Stimulated activated CD4-positive, alpha-beta T cell treated with anti-CD3 and anti-CD28 coated beads, Interleukin-4, amount 100 ng/mL, for 1 hour (primary cell): ENCODE measurements at places on chromosomes 2 and 18.

- DNase-seq, result no peak
Measured at GRCh38 chr2:63778391-63778790, 63.3 kb upstream of the UGP2 start.

DNA sequence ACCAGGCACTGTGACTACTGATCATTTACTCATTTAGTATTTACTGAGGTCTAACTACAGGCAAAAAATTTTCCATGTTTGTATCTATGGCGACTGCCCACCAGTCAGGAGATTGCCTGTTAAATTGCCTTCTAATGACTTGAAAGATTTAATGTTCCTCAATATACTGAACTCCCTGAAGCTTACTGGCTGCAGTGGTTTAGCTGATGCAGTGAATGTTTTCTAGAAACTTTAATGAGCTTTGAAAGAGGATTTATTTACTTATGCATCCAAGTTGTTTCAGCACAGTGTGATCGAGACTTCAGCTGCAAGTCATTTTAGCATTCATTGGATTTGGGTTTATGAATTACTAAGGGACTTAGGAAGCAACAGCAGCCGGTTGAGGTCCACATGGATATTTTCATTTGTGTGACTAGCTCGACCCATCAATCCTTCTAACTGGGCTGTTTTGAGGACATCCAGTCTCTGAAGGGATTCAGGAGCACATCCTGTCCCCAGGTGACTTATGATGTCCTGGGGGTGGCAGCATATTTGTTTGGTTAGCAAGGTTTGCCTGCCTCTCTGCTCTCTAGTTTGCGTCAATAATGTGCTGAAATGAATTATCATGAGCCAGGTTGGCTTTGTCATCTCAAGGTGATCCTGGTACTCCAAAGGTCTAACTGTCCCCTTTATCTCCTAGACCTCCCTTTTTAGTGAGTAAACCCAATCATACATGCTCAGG, 26.8 kb downstream of the ACMSD start:
- no peak for DNase-seq

DNA sequence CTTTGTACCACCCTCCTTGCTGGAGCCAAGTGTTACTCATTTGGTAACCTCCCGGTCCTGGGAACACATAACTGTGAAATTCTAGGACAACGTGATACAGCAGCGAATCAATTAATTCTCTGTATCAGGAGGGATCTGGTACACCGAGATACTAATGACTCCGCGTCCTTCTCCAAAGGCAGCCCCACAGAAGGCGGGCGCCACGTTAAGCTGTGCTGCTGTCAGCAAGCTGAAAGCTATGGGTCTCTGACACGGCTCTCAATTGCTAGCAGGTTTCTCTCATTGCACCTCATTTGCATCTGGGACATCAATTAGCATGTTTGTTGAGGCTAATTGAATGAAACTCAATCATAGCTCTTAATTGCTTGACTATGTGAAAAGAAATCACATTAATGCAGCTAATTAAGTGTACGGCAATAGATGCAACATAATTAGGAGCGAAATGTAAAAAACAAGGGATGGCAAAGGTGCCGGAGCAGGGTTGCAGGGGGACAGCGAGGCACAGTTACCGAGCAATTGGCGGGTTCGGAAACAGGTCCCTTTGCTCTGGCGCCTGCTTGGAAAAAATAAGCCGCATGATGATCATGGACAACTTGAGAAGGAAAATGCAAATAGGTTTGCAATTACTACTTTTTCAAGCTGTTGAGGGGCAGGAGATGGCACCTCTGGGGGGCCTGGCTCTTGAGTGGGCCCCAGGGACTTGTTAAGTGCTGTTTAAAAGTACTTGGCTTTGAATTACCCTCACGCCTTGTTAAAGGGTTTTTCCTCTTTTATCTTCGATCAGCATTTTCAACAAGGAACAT, 264.2 kb downstream of the GBX2 start:
- DNase-seq, result no peak

DNA sequence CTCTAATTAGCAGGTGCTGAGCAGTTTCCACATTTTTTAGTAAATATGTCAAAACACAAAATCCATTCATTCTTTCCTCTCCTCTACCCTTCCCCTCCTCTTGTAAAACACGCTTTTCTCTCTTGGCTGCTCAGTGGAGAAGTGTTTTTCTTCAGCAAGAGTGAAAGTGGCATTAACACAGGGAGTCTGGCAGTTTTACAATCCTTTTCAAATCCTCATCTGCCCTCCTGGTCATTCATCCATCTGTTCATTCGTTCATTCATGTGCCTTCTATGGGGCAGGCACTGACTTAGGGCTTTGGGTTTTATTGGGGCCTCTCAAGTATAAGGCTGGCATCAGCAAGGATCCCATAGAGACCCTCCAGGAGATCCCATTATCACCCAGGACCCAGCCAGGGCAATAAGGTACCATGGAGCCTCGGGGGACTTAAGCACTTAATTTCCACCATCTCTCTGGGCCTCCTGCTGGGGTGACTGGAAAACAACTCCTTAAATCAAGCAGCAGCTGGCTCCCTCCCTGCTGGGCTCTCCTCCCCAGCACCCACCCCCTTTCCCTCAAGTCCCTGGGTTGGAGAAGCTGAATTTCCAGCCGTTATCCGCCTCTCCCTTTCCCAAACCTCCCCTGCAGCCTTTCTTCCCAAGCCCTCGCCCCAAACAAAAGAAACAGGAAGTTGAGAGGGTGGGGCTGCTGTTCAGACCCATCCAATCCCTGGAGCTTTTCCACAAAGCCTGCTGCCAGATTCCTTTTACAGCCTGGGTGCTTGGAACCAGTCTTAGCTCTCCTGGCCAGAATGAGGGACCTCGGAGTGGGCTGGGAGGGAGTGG, 32.6 kb downstream of the MARCHF4 start:
- no peak for DNase-seq

- DNase-seq, result no peak
Measured at GRCh38 chr2:134836986-134837385, 1.4 kb upstream of the ACMSD start.

DNA sequence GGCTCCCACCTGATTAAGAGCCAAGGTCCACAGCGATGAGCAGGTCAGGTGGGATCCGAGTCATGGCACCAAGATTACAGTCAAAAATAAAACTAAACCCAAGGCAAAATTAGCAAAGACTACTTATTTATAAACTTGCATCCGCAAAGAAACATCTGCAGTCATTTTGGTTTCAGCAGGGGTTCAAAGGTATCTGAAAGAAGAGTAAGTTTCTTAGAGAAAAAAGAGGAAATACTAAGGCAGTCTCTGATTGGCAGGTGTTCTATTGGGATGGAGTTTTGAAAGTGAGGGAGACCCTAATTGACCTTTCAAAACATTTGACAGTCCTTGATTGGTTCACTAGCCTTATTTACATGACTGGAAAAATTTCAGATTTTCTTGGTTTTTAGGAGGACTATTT, 11.0 kb upstream of the PLB1 start:
- no peak for DNase-seq

GRCh38 chr18:13409026-13409425, 190.5 kb downstream of the LDLRAD4 start:
- DNase-seq, result no peak

GRCh38 chr2:17627434-17627833, 86.9 kb downstream of the VSNL1 start:
- no peak for DNase-seq

DNA sequence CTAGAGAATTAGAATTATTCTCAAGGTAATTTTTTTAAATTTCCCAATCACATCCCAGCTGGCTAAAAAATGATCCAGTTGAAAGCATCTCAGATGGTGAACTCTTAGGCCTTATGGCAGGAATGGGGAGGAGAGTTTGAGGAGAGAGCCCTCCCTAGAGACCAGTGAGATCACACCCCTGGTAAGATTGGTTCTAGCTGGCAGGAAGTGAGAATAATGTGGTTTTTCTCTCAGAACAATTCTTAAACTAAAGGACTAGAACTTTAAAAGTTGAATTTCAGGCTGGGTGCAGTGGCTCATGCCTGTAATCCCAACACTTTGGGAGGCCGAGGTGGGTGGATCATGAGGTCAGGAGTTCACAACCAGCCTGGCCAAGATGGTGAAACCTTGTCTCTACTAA, 120.2 kb downstream of the MYO3B start:
- DNase-seq, result no peak

DNA sequence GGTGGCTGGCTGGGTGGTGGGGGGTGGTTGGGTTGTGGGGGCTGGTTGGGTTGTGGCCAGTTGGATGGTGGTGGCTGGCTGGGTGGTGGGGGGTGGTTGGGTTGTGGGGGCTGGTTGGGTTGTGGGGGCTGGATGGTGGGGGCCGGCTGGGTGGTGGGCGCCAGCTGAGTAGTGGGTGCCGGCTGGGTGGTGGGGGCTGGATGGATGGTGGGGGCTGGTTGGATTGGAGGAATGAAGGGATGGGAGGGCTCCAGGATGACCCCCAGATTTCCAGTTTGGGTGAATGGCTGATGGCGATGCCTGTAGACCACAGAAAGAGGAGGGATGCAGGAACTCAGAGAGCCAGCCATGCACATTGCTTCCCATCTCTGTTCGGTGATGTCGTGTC, 26.8 kb upstream of the GPR17 start:
- no peak for DNase-seq

- no peak for DNase-seq
Measured at GRCh38 chr18:33803636-33804035, 225.6 kb downstream of the ASXL3 start.

- peak; percentile 27 for DNase-seq
Measured at GRCh38 chr2:129923265-129924091, 56.0 kb upstream of the RAB6C start.

GRCh38 chr2:127106991-127107621, at the start of gene BIN1:
Gene BIN1 (minus strand): TSS chr2:127107154. CDS start chr2:127106943, 211 bp downstream.
- peak; percentile 76 for DNase-seq

DNA sequence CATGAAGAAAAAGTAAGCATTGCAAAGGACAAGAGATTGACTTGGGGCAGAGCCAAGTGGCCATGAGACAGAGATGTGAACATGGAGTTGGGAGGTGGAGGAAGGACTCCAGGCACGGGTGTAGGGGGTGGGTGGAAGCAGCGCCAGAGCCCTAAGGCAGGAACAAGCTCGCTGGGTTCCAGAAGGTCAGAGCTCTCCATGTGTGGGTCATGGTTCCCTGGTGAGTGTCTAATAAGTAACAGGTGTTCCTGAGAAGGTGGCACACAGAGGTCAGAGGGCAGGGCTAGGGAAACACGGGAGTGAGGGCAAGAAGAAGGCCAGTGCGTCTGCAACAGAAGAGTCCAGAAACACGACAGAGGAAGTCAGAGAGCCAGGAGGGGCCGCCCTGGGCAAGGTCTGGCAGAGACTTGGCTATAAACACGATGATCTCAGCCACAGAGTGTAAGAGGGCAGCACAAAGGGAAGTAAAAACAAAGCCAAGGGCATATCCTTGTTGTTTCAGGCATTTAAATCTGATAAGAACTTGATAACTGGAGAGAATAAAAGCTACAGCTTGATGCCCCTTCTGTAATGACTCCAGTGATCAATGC, 260.8 kb downstream of the TGIF1 start:
- DNase-seq, result no peak

DNA sequence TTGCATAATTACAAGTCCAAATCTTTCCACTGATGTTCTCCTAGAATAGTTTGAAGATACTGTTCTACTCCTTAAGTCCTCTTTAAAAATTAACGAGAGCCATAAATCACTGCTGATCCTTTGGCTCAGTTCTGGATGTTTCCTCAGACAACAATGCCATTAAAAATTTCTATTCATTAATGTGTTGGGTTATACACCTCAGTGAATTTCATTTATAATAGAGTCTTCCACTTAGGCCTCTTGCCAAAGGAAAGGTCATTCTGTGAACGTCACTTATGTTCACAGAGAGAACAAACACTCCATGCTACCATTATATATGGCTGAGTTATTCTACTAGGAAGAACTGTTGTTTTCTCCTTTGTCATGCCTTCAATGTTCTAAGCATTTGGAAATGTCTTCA, 1472.3 kb upstream of the CELF4 start:
- no peak for DNase-seq

- DNase-seq, result no peak
Measured at GRCh38 chr2:118569876-118570535, 277.4 kb downstream of the EN1 start.

DNA sequence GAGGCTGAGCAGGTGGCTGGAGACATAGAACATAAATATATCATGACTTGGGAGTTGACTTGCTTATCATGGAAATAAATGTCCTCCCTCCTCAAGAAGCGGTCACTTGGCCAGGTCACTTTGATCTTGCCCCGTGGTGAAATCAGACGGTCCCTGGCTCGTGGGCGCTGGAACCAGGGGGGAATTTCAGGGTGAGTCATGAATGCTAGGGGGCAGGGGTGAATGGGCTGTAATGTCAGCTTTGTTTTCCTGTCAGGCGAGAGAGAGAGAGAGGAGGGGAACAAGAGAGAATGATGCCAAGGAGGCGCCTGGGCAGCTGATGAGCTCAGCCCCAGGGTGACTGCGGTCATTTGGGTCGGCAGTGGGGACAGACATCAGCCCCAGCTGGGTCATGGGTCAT, 47.7 kb downstream of the RRM2 start:
- no peak for DNase-seq

DNA sequence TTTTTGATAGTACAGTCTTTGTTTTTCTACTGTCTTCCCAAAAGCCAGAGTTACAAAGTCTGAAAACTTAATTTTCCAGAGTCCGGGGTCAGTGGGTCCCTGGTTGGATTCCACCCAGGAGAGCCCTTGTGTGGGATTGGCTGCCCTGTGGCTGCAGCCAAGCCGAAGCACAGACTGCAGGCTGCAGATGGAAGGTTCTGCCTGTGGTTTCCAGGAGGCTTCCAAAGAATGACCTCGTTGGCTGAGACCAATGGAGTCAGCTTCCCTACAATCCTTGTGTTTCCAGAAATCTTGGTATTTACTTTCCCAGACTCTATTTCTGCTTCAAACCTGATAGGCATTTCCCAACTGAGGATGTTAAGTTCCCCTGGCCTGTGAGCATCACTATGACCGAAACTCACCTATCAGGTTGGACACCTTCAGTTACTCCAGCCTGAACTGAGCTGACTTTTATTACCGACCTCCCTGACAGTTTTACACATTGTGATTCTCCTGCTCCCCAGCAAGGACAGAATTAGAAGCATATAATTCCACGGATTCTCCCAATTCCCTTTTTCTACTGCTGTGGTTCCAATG, 117.5 kb upstream of the CCDC68 start:
- DNase-seq, result no peak

DNA sequence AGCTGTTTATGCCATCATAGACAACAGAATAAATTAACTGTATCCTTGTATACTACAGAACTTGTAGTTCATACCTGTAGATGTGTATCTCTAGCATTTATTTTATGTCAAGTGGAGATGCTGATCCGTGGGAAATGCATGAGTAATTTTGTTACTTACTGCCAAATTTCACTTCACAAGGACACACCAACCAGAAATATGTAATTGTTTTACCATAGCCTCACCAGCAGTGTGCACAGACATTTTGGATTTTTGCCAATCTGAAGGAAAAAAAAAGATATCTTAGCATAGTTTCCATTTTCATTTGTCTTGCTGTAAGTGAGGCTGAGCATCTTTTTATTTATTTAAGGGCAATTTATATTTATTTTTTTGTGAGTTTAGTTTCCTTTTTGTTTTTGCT, 265.1 kb upstream of the OSR1 start:
- DNase-seq, result no peak

GRCh38 chr18:1002653-1003178, 98.0 kb downstream of the ADCYAP1 start:
- no peak for DNase-seq

GRCh38 chr2:220782609-220783113, 789.4 kb downstream of the EPHA4 start:
- no peak for DNase-seq

- no peak for DNase-seq
Measured at GRCh38 chr2:50408053-50408452, 623.9 kb downstream of the NRXN1 start.
